NCI-H460 (cell line): ENCODE measurements at places on chromosomes 1 and 21.

DNA sequence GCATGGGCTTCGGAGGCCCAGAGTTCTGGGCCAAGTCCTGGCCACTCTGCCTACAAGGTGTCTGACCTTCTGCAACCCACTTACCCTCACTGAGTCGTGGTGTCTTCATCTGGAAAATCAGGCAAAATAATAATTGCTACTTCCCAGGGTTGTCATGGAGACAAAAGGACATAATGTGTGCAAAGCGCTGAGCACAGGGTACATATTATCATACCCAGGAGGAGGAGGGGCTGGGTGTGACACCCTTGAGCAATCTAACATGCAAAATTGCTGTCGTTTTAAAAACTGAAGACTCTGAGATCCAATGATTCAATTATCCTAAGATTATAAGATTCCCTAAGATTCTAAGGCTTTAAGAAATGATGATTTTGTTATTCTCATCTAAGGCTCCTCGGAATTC is 459.5 kb downstream of the PTPRU start:
- DNase-seq = no peak

- DNase-seq = no peak
These were observed 8.5 kb upstream of the FYB2 start for GRCh38 chr1:56827711-56828110.

DNA sequence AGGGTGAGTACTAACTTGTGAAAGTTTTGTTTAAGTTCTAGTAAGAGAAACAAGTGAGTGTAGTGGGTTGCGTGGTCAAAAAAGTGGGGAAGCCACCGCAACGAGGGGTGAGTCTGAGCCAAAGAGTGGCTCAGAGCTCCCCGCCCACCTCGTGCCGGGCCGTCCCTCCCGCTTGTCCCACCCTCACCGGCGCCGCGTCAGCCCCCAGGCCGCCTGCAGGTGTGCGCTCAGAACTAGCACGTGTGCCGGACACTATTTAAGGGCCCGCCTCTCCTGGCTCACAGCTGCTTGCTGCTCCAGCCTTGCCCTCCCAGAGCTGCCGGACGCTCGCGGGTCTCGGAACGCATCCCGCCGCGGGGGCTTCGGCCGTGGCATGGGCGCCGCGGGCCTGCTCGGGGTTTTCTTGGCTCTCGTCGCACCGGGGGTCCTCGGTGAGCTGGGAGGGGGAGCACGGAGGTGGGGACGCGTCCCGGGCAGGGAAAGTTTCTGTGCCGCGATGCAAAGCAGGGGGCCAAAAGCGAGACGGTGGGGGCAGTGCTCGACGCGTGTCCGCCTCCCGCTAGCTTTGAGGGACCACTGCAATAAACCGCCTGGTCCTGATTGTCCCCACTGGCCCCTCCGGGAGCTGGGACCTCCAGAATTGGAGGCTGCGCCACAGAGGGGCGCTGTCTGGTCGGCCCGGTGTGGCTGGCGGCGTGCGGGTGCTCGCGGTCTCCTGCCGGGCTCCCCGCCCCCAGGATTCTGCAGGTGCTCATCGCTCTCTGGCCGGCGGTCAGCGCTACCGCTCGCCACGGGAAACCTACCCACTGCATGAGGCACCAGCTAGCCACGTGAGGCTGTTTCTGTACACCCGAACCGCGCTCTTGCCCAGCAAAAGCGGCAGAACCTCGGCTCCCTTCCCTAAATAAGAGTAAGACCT is at the start of gene CR2:
Gene CR2 (plus strand): TSS at position 283 of the 919 bp plus-strand sequence. CDS start 91 bp downstream, at position 374.
- no peak for DNase-seq

- no peak for DNase-seq
These were observed 16.2 kb downstream of the KCND3 start for GRCh38 chr1:111973150-111973790.
